Right renal pelvis (tissue), 4 donors: ENCODE measurements at places on chromosomes 7 and 10.

DNA sequence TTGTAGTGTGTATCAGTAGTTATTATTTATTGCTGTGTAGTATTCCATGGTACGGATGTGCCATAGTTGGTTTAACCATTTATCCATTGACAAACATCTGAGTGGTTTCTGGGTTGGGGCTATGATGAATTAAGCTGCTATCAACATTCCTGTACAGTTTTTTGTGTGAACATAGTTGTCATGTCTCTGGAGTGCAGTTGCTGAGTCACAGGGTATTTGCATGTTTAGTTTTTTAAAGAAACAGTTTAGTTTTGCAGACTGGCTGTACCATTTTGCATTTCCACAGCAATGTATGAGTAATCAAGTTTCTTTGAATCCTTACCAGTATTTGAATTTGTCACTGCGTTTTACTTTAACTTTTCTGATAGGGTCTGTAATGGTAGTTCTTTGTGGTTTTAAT lies 516.7 kb upstream of the CELF2 start:
- DNase-seq, result no peak

DNA sequence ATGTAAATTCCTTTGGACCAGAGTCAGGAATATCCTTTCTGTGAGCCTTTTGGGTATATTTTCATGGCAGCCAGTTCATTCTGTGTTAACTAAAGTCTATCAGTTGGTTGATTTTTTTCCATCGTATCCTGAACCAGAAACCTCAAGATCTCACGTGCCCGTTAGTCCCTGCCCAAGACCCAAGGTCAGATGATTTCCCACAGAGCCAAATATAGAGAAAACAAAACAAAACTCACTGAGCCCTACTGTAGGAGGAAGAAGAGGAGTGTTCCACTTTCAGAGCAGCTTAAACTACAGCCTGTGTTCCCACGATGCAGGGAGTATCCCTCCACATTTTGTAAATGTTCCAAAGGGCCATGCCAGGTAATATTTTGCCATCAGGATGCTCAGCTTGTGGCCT lies 96.0 kb upstream of the ADO start:
- DNase-seq, result no peak

- peak; percentile 66 for DNase-seq
Observed at GRCh38 chr7:77696643-77697534, 630 bp downstream of the RSBN1L start.

DNA sequence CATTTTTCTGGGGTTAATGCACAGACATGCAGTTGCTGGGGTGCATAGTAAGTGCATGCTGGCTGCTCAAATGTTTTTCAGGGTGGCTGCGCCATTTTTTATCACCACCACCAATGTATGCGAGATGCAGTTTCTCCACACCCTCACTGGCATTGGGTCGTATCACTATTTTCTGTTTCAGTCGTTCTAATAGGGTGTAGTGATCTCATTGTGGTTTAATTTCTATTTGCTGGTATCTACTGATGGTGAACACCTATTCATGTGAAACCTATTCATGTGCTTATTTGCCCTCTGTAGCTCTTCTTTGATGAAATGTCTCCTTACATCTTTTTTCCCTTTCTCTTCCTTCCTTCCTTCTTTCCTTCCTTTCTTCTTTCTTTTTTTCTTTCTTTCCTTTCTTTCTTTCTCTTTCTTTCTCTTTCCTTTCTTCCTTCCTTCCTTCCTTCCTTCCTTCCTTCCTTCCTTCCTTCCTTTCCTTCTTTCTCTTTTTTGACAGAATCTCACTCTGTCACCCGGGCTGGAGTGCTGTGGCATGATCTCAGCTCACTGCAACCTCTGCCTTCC lies 84.3 kb downstream of the ELFN1 start:
- DNase-seq, result no peak

GRCh38 chr7:128454808-128455542 lies 703 bp upstream of the HILPDA start:
- DNase-seq, result no peak

DNA sequence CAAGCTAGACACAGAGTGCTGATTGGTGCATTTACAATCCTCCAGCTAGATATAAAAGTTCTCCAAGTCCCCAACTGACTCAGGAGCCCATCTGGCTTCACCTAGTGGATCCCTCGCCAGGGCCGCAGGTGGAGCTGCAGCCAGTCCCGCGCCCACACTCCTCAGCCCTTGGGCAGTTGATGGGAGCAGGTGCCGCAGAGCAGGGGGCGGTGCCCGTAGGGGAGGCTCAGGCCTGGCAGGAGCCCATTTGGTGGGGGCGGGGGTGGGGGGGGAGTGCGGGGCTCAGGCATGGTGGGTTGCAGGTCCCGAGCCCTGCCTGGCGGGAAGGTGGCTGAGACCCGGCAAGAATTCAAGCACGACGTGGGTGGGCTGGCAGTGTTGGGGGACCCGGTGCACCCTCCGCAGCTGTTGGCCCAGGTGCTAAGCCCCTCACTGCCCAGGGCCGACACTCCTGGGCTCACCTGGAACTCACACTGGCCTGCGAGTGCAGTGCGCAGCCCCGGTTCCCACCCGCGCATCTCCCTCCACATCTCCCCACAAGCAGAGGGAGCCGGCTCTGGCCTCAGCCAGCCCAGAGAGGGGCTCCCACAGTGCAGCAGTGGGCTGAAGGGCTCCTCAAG lies 101.7 kb downstream of the ZNF438 start:
- DNase-seq, result no peak

GRCh38 chr7:94182721-94183120 lies 178.6 kb upstream of the BET1 start:
- DNase-seq, result no peak
